Stimulated activated naive CD8-positive, alpha-beta T cell treated with anti-CD3 and anti-CD28 coated beads, Interleukin-15, Interleukin-2, amounts not matched to agents 100 U/mL and 50 U/mL, for 24 hours (primary cell): ENCODE measurements at places on chromosomes 1 and 21.

GRCh38 chr1:175554586-175554985, 188.8 kb downstream of the TNR start:
- DNase-seq = no peak

GRCh38 chr1:15885701-15886610, 38.4 kb downstream of the SPEN start:
- peak; percentile 55 for DNase-seq

- no peak for DNase-seq
Observed at GRCh38 chr1:2564815-2565374, 8.7 kb downstream of the TNFRSF14 start.

DNA sequence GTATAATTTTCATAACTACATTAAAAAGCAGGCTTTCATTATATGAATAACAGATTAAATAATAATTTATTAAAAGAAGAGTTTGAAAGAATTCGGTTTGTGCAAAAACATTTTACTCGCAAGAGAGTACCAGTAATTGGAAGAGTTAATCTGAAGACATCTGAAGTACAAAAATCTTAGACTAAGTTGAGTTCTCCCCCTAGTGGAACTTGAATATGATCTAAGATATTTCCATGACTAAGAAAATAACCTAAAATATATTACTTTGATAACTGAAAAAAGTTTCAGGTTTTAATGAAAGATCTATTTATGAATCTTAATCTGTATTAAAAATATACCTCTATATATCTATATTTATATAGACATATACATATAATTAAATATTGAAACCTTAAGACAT, 112.5 kb upstream of the GFI1 start:
- DNase-seq = no peak

- DNase-seq = no peak
Observed at GRCh38 chr1:204094313-204094729, 21.4 kb downstream of the SOX13 start.
